ENCODE measurements at places on chromosomes 1 and 21. TPM values are rescaled to one million over a fixed set of nuclear protein-coding genes. Genes with fewer than 3 reads are reported as not detected.
A peak's percentile ranks its signal among the peaks of the same experiment; 100 is the strongest.

The TEX35 gene
- not detected for total RNA-seq

The ACAP3 gene
- 31.9 TPM for total RNA-seq

The EXO5 gene
- total RNA-seq = 5.9 TPM

The PGLYRP4 gene
- total RNA-seq = not detected

The SPRR2A gene
- not detected for total RNA-seq

The C8B gene
- total RNA-seq = not detected

The SV2A gene
- total RNA-seq = 42.5 TPM

The NUP210L gene
- total RNA-seq = not detected

The GPR25 gene
- total RNA-seq = not detected

The NBPF4 gene
- total RNA-seq = not detected

DNA sequence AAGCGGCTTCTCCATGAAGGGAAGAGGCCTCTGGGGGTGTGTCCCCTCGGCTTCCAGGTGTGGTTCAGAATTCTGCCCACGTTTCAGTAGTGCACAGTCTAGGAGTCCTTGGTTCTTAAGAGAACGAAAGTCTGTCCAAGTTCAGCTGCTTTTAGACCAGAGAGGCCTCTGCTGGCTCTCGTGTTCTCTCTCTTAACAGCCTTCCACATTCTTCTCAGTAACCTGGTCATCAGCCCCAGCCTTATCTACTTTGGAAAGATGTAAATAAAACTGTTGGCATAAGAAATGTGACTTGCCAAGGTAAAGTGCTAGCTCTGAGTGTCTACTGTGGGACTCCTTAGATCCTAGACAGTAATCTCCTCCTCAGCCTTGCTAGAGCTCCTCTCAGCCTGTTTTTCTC is 15.3 kb upstream of the STUM start:
- DNase-seq = no peak

DNA sequence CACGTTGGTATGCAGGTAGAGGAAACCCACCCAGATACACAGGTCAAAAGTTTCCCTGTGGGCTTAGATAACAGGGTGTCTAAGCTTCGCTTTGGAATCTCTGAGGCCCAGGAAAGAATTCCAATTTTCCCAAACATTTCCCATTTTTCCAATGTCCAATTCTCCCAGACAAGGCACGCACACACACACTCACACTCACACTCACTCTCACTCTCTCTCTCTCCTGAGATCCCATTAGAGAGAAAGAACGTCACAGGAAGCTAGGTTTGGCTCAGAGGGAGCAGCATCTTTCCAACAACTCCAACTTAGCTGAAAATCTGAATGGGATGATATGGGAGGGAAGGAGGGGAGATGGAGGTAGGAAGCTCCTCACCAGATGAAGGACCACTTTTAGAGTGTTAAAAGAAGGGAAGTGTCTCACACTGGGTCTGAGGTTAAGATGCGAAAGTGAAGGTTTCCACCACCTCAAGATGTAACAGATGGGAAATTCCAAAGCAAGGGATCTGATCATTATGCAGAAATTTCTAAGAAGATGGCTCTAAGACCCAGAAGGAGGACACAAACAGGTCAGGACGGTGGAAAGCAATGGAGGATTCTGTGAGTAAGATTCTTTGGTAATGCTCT is 63.5 kb downstream of the GNG12 start:
- no peak for DNase-seq

GRCh38 chr1:155181371-155182051 is 7.9 kb downstream of the TRIM46 start:
- no peak for DNase-seq

GRCh38 chr1:167563579-167564246 is 10.2 kb upstream of the CREG1 start:
- no peak for DNase-seq

DNA sequence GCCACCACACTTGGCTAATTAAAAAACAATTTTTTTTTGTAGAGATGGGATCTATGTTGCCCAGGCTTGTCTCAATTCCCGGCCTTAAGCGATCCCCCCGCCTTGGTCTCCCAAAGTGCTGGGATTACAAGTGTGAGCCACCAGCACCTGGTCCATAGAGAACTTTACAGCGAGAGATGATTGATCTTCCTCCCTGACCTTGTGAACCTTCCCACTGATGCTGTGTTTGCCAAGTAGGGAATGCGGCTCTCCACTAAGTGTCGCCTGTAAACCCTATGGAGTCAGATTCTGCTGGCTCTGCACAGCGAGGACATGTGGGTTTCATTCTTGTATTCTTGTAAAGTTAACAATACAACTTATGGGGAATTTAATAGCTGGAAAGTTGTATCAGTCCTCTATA is 81.3 kb upstream of the LYST start:
- no peak for DNase-seq

- DNase-seq = no peak
Observed at GRCh38 chr1:50812346-50812745, 147.7 kb downstream of the FAF1 start.

GRCh38 chr1:84373436-84374141 is 24.7 kb upstream of the DNASE2B start:
- no peak for DNase-seq

- no peak for DNase-seq
Observed at GRCh38 chr1:20154301-20154831, 15.2 kb downstream of the PLA2G2F start.

- DNase-seq = no peak
Observed at GRCh38 chr1:235954306-235955283, 87.9 kb upstream of the LYST start.

- no peak for DNase-seq
Observed at GRCh38 chr1:69814926-69815325, 247.2 kb downstream of the LRRC7 start.

DNA sequence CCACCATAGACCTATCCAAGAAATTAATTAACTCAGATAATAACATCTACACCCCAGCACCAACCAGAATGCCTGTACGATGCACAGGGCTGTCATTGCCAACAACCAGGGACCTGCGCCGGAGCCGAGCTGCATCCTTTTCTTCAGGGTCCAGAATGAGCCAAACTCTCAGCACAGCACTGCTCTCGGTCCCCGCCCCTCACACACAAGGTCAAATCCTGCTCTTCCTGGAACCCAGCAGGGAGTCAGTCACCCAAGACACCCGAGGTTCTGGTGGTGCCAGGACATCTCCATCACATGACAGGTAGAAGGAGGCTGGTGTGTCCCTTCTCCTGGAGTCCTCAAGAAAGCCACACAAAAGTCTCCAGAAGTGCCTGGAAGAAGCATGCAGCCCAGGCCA is 31.9 kb downstream of the NPHP4 start:
- no peak for DNase-seq

GRCh38 chr1:107004421-107004820 is 52.1 kb upstream of the PRMT6 start:
- no peak for DNase-seq

DNA sequence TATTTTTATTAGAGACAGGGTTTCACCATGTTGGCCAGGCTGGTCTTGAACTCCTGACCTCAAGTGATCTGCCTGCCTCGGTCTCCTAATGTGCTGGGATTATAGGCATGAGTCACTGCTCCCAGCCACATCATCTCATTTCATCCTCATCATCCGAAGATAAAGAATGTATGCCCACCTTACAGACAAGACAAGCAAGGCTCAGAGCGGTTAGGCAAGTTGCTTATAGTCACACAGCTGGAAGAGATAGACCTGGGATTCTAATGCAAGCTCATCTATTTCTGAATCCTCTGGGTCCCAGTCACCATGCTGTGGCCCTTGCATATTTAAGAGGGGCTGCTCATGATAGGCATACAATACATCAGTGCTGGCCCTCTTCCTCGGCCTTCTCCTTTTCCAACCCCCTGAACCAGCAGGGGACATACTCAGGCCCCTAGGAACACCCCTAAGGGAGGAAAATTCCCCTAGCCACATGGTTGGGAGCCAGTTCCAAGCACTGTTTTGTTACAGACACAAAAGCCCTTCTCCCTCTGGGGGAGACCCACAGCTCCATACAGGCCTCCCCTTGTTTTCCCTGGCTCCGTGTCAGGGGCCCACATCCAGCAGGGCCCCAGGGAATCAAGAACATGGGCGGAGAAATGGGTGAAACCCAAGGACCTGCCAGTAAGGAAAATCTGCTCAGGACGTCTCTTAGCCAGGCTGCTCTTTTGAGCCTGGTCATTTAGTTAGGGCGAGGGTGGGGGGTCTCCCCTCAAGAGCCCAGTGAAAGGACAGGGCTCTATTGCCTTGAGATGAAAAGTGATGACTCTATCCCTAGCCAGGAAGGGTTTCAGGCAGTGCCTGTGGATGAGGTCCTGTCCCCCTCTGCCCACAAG is 6.9 kb downstream of the CSRP1 start:
- no peak for DNase-seq

- DNase-seq = no peak
Observed at GRCh38 chr1:208569181-208569580, 325.0 kb upstream of the PLXNA2 start.

DNA sequence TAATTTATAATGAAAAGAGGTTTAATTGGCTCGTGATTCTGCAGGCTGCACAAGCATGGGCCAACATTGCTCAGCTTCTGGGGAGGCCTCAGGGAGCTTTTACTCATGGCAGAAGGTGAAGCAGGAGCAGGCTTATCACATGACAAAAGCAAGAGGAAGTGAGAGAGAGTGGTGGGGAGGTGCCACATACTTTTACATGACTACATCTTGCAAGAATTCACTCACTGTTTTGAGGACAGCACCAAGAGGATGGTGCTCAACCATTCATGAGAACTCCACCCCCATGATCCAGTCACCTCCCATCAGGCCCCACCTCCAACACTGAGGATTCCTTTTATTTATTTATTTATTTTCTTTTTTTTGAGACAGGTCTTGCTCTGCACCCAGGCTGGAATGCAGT is 5.5 kb upstream of the PLEKHM2 start:
- peak; percentile 65 for DNase-seq

DNA sequence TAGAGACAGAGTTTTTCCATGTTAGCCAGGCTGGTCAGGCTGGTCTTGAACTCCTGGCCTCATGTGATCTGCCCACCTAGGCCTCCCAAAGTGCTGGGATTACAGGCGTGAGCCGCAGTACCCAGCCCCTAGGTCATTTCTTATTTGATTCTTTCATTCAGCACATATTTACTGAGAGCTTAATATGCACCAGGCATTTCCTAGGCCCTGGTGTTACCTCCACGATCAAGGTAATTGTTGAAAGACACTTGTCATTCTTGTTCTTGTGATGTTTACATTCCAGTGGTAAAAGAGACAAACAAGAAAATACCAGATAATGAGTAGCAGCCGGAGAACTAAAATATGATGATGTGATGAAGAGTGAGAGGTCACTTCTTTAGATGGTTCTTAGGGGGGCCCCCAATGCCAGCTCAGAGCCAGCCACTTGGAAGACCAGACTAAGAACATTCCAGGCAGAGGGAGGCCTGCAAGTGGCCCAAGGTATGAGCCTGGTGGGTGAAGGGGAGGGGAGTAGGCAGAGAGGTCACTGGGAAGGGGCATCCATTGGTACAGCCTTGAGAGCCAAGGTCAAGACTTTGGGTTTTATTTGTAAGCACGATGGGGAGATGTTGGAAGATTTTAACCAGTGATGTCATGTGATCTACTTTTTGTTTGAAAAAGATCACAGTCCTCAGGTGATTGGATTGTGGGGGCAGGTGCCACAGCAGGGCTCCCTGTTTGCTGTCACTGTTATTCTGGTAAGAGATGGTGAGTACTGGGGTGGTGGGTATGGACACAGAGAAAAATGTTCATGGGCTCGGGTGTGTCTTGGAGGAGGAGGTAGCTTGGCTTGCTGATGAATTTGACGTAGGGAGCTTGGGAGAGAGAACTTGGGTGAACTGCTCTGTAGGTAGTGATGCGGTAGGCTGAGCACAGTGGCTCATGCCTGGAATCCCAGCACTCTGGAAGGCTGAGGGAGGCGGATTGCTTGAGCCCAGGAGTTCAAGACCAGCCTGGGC is 18.7 kb downstream of the UBE2Q1 start:
- DNase-seq = no peak

DNA sequence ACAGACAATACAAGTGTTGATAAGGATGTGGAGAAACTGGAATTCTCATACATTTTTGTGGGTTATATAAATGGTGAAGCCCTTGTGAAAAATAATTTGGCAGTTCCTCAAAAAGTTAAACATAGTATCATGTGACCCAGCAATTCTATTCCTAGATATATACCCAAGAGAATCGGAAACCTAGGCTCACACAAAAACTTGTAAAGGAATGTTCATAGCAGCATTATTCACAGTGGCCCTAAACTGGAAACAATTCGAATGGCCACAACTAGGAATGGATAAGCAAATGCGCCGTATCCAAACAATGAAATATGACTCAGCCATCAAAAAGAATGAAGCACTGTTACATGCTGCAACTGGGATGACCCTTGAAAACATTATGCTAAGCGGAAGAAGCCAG is 3.9 kb upstream of the CD247 start:
- DNase-seq = no peak

DNA sequence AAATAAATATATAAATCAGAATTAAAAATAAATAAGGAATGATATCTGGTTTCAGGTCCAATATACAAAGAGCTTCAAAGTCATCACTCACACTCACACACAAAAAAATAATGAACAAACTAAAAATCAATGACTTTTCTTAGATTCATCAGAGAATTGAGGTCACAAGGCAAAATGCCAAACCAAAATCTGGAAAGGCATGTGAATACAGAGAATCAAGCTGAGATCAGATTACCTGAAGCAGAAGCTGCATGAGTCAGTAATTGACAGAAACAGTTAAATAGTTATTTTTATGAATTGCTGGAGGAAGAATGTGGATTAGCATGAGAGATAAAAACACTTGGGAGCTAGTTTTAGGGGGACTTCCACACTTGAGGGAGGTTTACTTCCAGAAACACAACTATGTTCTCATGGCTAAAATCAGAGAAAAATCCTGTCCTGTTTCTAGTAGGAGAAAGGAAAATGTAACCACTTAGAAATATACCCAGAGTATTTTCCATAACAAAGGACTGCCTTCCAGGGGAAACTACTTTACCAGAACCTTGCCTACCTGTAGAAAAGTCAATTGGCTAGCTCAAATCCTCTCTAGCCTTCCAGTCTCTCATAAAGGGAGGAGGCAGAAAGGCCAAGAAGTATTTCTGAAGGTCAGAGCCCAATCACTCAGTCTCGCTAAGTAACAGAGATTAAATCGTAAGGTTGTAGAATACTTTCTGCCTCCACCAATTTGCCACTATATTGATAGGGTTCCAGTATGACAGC is 536.6 kb upstream of the NR5A2 start:
- DNase-seq = peak; percentile 34

GRCh38 chr1:62953633-62954032 is 169.7 kb downstream of the ATG4C start:
- no peak for DNase-seq

DNA sequence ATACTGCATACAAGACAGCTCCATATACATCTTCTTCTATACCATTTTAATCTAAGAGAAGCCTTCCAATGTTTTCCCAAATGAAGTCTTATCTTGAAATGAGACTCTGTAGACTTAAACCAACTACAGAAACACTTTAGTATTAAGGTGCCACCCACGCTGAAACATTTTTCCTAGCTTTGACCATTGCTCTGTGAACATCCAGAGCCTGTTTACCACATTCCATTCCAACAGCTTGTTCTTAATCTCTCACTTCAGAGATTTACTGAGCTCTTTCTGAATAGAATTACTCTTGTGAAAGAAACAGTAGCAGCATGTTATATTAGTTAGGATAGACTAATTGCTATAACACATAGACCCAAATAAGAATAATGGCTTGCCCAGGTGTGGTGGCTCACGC is 19.6 kb upstream of the POGZ start:
- DNase-seq = no peak

Data from GM23338 (cell line).